ENCODE measurements at places on chromosomes 3 and 15.

GRCh38 chr15:23761386-23761785, 74.3 kb upstream of the NDN start:
- DNase-seq = no peak
- H3K36me3 ChIP-seq = no peaks in the 10 kb centered on the region
- H3K4me1 ChIP-seq = peaks cover 10% of the 10 kb centered on the region

DNA sequence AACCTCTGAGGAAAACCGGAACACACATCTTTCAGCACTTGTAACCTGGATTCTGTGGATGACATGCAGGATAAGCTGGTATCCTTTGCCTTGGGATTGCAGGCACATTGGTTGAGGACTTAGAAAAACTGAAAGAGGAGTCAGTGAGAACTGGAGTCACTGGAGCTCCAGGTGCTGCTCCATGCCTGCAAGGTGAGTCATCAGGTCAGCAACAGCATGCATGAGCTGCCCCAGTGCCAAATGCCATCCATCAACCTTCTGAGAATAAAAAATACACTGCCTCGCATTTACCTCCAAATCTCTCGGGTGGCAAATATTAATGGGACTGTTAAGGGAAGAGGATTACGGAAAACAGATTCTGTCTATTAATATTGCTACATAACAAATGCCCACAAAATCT, 729.1 kb downstream of the NTRK3 start:
- H3K4me1 ChIP-seq = no peaks in the 10 kb centered on the region
- DNase-seq = peak; percentile 3
- H3K36me3 ChIP-seq = no peaks in the 10 kb centered on the region
- H3K4me3 ChIP-seq = no peak overlapping the region

DNA sequence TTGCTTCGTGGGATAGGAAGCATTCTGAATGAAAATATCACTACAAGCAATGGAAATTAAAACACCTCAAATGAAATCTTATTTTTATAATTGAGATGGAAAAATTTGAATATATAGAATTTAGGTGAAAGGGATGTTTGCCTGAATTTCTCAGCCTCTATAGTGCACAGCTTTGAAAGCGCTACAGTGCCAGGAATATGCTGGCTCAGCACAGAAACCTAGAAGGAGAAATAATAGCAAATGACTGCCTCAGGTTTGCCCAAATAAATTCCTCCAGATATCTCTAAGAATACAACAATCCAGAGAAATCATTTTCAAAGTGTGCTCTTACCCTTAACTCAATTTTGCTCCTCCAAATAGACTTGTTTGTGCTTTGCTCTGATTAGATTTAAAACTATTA, 141.1 kb upstream of the ZNF385D start:
- no peak overlapping the region for H3K27ac ChIP-seq
- H3K4me3 ChIP-seq = no peak overlapping the region
- no peaks in the 10 kb centered on the region for H3K27me3 ChIP-seq

- H3K27ac ChIP-seq = no peak overlapping the region
- H3K36me3 ChIP-seq = no peaks in the 10 kb centered on the region
- no peak overlapping the region for H3K4me3 ChIP-seq
- DNase-seq = no peak
- no peaks in the 10 kb centered on the region for H3K27me3 ChIP-seq
These were observed 198.6 kb upstream of the IL12A start for GRCh38 chr3:159789742-159790635.

GRCh38 chr3:122890077-122890719, 95.3 kb downstream of the SLC49A4 start:
- H3K27ac ChIP-seq = peak overlapping the region; percentile 9
- peaks cover 30% of the 10 kb centered on the region for H3K4me1 ChIP-seq
- no peaks in the 10 kb centered on the region for H3K27me3 ChIP-seq
- DNase-seq = peak; percentile 90
- no peaks in the 10 kb centered on the region for H3K36me3 ChIP-seq
- no peak overlapping the region for H3K4me3 ChIP-seq

DNA sequence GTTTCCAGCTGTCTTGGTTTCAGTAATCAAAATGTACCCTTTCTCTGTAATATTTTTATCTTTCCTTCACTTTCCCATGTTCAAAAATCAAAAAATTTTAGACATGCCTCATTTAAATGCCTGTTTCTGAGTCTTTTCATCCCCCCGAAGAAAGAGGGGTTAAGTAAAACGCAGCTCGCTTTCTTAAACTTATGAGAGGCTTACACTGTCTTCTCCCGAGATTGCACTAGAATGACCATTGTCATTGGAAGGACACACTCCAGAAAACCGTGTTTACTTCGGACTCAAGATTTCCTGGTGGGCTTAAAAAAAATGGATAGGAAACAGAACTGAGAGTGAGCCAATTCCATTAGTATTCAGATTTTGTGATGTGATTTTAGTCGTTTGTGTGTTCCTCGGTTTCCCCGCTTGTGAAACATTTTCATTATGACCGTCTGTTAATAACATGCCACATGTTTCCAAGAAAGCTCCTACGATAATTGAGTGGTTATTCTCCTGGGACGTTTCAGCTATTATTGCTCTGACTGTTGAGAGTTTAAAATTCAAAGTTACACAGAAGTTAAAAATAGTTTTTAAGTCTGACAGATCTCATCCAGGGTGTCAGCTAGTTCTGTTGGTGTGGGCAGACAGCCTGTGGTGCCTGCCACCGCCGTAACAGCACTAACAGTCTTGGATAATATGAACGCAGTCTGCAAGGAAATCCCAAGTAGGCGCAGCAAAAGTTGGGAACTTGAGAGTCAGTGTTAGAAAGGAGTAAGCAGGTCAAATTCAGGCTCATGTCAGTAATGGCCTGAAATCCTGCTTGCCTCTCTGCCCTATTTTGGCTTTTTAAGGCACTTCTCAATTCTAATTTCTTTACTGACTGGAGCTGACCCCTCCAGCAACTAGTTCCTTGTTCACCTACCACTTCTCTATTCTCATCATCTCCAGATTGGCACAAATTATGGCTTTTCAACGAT, 1.5 kb downstream of the CRYBG3 start:
- H3K36me3 ChIP-seq = no peaks in the 10 kb centered on the region
- H3K4me3 ChIP-seq = peak overlapping the region; percentile 79
- peaks cover 31% of the 10 kb centered on the region for H3K27me3 ChIP-seq

Data from GM23338 (cell line).